Chondrocyte (in vitro differentiated cells): ENCODE measurements at places on chromosomes 2 and 18. TPM values are rescaled to one million over a fixed set of nuclear protein-coding genes. Genes with fewer than 3 reads are reported as not detected.

DNA sequence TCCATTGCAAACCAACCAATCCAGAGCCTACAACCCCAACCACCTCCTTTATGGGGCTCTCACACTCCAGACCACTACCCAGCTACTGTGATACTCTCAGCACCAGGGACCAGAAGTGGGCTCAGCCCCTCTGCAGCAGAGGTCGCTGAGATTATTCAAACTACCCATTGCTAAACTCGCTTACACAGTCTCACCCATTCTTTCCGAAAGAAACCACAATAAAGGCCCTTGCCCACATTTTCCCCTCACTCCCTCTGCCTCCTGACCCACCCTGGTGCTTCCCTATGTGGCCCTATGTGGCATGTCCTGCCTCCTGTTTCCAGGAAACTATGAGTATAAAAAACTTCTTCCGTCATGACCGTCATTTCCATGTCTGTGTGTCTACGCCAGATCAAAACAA, 10.7 kb downstream of the TEX51 start:
- H3K36me3 ChIP-seq: no peaks in the 10 kb centered on the region
- H3K27me3 ChIP-seq: peaks cover 22% of the 10 kb centered on the region
- DNase-seq: no peak

DNA sequence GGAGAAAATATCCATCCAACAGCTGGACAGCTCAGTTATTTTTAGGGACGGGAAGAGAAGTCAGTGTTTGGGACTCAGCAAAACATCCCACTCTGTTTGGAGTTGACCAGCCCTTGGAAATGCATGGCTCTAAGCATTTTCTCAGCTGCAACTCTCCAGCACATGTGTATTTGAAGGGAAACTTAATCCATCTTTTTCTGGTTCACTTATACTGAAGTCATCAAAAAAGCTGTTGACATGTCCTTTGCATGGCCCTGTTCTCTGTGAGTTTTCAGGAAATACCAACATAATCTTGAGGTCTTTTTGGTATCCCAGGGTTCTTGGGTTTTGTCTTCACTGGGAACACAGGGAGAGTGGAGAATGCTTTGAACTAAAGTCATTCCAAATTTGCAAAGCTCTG, 91.9 kb upstream of the CELF4 start:
- no peak overlapping the region for H3K27ac ChIP-seq
- H3K27me3 ChIP-seq: no peaks in the 10 kb centered on the region
- H3K36me3 ChIP-seq: no peaks in the 10 kb centered on the region
- DNase-seq: no peak

DNA sequence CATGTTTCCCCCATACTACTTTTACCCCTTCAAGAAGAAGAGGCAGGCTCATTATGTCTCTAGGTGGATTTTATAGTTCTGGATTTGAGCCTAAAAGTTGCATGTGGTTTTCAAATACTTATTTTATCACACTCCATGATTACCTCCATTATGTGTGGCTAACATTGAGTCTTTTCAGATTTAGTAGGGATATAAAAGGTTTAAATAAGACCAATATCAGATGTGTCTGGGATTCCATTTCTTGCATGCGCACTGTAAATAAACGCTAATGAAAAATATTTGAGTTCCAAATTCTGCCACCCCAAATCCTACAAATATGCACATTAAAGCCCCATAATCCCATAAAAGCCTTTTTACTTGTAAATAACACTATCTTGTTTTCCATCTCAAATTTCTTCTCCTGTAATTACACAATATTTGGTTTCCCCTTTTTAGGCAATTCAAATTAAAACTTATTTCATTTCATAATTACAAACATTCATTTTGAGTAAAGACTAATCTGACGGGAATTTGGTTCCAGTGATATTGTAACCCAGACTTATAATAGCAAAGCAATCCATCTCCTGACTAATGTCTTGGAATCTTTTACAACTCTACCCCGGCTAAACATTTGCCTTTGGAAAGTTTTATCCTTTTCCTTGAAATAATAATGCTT, 600.0 kb downstream of the SLC4A3 start:
- no peaks in the 10 kb centered on the region for H3K27me3 ChIP-seq
- H3K4me3 ChIP-seq: no peak overlapping the region
- no peak overlapping the region for H3K27ac ChIP-seq
- H3K4me1 ChIP-seq: peaks cover 25% of the 10 kb centered on the region
- DNase-seq: no peak
- H3K36me3 ChIP-seq: no peaks in the 10 kb centered on the region

- peaks cover 2% of the 10 kb centered on the region for H3K27me3 ChIP-seq
- H3K4me3 ChIP-seq: no peak overlapping the region
- no peaks in the 10 kb centered on the region for H3K36me3 ChIP-seq
- no peak overlapping the region for H3K27ac ChIP-seq
- H3K4me1 ChIP-seq: peaks cover 41% of the 10 kb centered on the region
Measured at GRCh38 chr2:74436848-74437695, 4.7 kb downstream of the RTKN start.

DNA sequence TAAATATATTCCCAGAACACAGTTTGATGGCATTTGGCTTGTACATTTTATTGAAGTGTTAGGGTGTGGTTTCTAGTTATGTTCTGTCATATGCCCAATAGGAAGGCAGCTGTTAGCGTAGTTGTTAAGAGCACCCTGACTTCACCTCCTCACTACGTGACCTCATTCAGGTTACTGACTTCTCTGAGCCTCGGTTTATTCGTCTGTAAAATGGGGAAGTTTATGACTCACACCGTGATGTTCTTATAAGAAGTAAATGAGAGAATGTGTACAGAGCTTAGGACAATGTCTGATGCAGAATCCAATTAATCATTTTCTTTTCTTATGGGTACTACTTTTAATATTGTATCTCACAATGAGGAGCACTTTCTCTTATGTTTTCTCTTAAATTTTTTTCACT, 226.0 kb downstream of the PTPRM start:
- H3K4me3 ChIP-seq: no peak overlapping the region
- H3K4me1 ChIP-seq: peaks cover 15% of the 10 kb centered on the region
- no peak for DNase-seq
- no peak overlapping the region for H3K27ac ChIP-seq
- H3K27me3 ChIP-seq: no peaks in the 10 kb centered on the region
- H3K36me3 ChIP-seq: no peaks in the 10 kb centered on the region

GRCh38 chr2:40230707-40231432, 221.0 kb downstream of the SLC8A1 start:
- H3K4me3 ChIP-seq: no peak overlapping the region
- no peak overlapping the region for H3K27ac ChIP-seq
- no peak for DNase-seq
- no peaks in the 10 kb centered on the region for H3K27me3 ChIP-seq
- H3K36me3 ChIP-seq: no peaks in the 10 kb centered on the region

GRCh38 chr2:174740721-174741120, 23.6 kb downstream of the CHRNA1 start:
- no peak overlapping the region for H3K4me3 ChIP-seq
- H3K36me3 ChIP-seq: no peaks in the 10 kb centered on the region
- no peak overlapping the region for H3K27ac ChIP-seq
- no peak for DNase-seq

GRCh38 chr2:37582481-37583220, 88.8 kb downstream of the CDC42EP3 start:
- peaks cover 64% of the 10 kb centered on the region for H3K4me1 ChIP-seq
- H3K27ac ChIP-seq: peak overlapping the region; percentile 93
- H3K4me3 ChIP-seq: no peak overlapping the region
- DNase-seq: no peak
- H3K27me3 ChIP-seq: no peaks in the 10 kb centered on the region
- H3K36me3 ChIP-seq: peaks cover 2% of the 10 kb centered on the region

- no peaks in the 10 kb centered on the region for H3K27me3 ChIP-seq
- peaks cover 7% of the 10 kb centered on the region for H3K36me3 ChIP-seq
- peaks cover 13% of the 10 kb centered on the region for H3K4me1 ChIP-seq
Measured at GRCh38 chr2:218564056-218564455, 4.1 kb downstream of the USP37 start.

- peaks cover 9% of the 10 kb centered on the region for H3K36me3 ChIP-seq
- H3K27ac ChIP-seq: no peak overlapping the region
Measured at GRCh38 chr2:237636578-237636977, 9.2 kb downstream of the LRRFIP1 start.

DNA sequence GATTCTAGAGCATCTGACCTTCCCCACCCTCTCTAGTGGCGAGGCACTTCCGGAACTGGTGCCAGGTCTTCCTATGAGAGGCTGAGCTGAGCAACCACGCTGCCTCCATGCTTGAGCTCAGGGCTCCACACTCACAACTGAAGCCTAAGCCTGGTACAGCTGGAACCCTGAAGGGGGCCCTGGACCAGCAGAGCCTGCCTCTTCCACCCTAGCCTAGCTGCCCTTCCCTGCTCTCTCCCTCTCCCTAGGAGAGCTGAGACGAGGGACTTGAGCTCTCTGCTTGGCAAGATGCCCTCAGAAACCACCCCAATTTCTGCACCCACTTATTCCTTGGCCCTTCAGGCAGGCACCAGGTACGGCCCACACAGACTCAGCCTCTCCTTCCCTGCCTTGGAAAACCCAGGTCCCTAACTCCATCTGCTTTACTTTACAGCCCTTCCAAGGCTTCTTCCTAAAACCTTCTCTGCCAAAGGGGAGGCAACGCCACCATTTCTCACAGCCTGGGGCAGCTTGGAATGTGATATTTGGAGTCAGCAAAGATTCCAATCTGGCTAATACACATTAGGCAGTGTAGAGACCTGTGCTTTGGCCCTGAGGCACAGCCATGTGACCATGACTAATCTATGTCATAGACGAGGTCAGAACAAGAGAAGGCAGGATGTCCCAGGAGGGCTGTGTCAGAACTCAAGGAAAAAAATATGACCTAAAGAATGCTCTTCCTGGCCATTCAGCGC, 18.8 kb downstream of the COX7A2L start:
- H3K4me1 ChIP-seq: peaks cover 51% of the 10 kb centered on the region
- H3K27ac ChIP-seq: peak overlapping the region; percentile 98
- H3K27me3 ChIP-seq: no peaks in the 10 kb centered on the region
- H3K36me3 ChIP-seq: peaks cover 27% of the 10 kb centered on the region
- DNase-seq: no peak

DNA sequence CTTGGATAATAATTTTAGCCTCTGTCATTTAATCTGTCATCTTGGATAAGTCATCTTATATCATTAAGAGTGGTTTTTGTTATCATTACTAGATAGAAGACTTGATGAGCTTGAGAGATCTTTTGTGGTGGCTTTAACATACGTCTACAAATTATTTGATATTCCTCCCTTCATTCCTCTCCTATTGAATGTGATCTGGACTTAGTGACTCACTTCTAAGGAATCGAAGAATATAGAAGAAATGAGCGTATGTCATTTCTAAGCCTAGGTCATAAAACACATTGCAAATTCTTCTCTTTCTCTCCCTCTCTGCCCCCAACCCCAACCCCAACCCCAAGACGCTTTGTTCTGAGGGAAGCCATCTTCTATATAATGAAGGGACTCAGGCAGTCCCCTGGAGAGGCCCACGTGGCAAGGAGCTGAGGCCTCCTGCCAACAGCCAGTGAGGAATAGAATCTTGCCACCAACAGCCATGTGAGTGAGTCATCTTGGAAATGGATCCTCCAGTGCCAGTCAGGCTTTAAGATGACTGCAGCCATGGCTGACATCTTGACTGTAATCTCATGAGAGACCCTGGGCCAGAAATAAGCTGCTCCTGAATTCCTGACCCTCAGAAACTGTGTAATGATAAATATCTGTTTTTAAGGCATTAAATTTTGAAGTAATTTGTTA, 221.6 kb upstream of the SP5 start:
- peaks cover 11% of the 10 kb centered on the region for H3K27me3 ChIP-seq
- no peak overlapping the region for H3K4me3 ChIP-seq
- no peaks in the 10 kb centered on the region for H3K4me1 ChIP-seq
- no peak for DNase-seq

- no peaks in the 10 kb centered on the region for H3K27me3 ChIP-seq
- peaks cover 20% of the 10 kb centered on the region for H3K4me1 ChIP-seq
- no peak for DNase-seq
Measured at GRCh38 chr2:152710713-152711112, 6.5 kb downstream of the PRPF40A start.

DNA sequence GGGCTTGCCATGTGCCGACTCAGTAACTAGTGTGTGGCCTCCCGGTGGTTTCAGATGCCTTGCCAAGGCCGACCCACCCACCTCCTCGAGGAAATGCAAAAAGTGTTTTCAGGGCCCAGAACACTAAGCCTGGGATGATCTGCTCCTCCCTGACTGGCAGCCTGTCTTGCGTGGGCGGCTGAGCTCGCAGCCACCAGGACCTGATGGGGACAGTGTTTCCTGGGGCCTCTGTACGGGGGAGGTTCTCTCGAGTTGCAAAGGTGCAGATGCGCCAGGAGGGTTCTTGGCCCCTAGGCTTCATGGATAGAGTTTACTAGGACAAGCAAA, 85.2 kb downstream of the GLI2 start:
- peak; percentile 56 for DNase-seq
- peak overlapping the region; percentile 76 for H3K27ac ChIP-seq
- peaks cover 3% of the 10 kb centered on the region for H3K36me3 ChIP-seq
- H3K4me3 ChIP-seq: no peak overlapping the region

DNA sequence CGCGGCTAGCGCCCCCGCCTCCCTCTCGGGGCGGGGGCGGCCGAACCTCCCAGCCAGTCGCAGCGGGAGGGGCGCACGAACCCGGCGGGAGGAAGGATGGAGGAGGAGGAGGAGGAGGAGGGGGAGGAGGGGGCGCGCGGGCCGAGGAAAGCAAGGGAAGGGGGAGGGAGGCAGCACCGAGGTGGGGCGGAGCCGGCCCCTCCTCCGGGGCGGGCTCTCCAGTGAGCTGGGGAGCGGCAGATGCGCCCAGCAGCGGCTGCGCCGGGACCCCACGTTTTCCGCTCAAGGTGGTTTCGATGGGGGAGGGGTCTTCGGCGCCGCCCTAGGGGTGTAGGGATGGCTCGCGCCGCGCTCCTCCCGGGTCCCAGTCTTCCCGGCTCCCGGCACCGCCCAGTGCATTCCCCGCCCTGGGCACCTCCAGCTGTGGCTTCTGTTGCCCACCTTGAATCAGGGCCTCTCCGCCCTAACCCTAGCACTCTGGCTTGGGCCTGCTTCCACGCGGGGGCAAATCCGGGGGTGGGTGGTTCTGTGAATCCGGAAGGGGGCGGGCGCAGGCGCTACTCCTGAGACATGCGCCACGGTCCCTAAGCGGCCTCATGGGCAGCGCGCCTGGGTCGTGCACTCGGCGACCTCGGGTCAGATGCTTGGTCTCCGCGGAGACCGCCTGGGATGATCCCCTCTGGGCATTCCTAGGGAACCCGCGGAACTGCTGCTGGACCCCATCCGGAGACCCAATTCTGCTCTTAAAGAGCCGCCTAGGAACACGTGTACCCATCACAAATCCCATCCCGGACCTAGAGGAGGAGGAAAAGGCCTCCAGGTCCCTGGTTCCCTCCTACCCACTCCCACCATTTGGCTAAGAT, at the start of gene FBXO41:
FBXO41 (minus strand) TSS at position 183 of the 863 bp plus-strand sequence. CDS start 14,848 bp downstream, outside the sequence.
- peaks cover 36% of the 10 kb centered on the region for H3K27me3 ChIP-seq
- H3K4me3 ChIP-seq: peak within 1 kb of the TSS; percentile 65
- H3K27ac ChIP-seq: no peak within 1 kb of the TSS
- peaks cover 4% of the 10 kb centered on the region for H3K4me1 ChIP-seq

The SKA1 gene
- 3.7 to 4.7 TPM (median 4.3 TPM) in 3 replicates for total RNA-seq

The ASIC4 gene
- 0.15 TPM in 2 of 3 replicates, not detected in the other for total RNA-seq

The SPATA3 gene
- not detected in 3 replicates for total RNA-seq

The FOXI3 gene
- total RNA-seq: not detected in 3 replicates

The LYPD1 gene
- total RNA-seq: 4.1 to 5.0 TPM in 2 of 3 replicates, not detected in the other

The SNED1 gene
- 1.6 to 2.9 TPM (median 1.9 TPM) in 3 replicates for total RNA-seq

The ESPNL gene
- 0.07 to 0.17 TPM (median 0.15 TPM) in 3 replicates for total RNA-seq

The PRKAG3 gene
- not detected in 3 replicates for total RNA-seq

The DHRS9 gene
- total RNA-seq: not detected in 3 replicates

The DNER gene
- total RNA-seq: not detected in 3 replicates
